ENCODE measurements at places on chromosomes 16 and 17.

GRCh38 chr17:15092261-15092660 is 172.9 kb downstream of the PMP22 start:
- DNase-seq, result no peak

GRCh38 chr17:49843774-49844350 is 4.0 kb downstream of the TAC4 start:
- DNase-seq, result no peak

DNA sequence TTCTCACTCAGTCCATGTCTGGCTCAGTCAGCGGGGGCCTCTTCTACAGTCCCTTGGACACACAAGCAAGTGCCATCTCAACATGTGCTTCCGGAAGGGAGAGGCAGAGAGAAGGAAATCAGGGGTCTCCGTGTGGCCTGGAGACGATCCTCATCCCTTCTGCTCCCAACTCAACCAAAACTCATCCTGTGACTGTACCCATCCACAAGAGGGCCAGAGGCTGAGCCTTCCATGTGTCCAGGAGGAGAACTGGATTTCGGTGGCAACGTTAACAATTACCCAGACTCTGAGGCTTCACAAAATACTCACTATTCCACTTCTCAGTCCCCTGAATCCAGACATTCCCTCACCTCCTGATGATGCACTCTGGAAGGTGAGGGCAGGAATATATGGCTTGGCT is 7.8 kb upstream of the ALOX12B start:
- DNase-seq, result no peak

- DNase-seq, result no peak
Observed at GRCh38 chr17:66724581-66725341, 110.2 kb upstream of the CACNG5 start.

DNA sequence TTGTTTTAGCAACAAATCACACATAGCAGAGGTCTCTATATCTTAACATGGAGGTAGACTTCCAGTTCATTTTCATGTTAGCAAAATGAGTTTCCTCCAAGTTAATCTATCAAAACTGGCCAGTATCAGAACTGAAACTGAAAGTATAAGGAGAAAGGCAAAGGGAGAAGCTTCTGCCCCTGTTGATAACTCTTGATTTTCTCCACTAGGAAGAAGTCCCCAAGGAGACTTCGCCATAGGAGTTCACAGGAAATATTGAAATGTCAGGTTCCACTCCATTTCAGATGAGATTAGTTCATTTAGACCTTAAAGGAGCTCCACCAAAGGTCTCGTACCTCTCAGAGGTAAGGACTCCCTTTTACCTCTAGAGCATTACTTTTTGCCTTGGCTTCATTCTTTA is 1.2 kb upstream of the OGFOD3 start:
- DNase-seq, result no peak

DNA sequence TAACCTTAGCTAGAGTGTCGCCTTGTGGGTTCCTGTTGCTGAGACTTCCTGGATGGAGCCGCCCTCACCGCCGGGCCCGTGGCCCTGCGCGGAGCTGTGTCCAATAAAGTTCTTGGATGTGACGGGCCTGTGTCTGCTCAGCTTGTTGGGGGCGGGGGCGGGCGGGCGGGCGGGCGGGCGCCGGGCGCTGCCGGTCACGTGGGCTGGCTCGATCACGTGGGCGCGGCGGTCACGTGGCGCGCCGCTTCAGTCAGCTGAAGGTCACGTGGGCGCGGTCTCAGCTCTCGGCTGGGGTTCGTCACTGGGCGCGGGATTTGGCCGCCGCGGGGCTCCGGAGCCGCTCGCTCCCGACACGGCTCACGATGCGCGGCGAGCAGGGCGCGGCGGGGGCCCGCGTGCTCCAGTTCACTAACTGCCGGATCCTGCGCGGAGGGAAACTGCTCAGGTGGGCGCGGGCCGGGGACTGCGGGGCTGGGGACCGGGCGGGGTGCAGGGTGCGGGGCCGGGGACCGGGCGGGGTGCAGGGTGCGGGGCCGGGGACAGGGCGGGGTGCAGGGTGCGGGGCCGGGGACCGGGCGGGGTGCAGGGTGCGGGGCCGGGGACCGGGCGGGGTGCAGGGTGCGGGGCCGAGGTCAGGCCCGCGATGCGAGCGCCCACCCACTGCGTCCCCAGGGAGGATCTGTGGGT is at the start of gene AMDHD2:
AMDHD2 (plus strand) TSS at position 275 of the 687 bp plus-strand sequence; CDS start at position 363, 88 bp downstream.
- peak; percentile 68 for DNase-seq

- no peak for DNase-seq
Observed at GRCh38 chr16:58462997-58463941, 36.7 kb upstream of the NDRG4 start.

DNA sequence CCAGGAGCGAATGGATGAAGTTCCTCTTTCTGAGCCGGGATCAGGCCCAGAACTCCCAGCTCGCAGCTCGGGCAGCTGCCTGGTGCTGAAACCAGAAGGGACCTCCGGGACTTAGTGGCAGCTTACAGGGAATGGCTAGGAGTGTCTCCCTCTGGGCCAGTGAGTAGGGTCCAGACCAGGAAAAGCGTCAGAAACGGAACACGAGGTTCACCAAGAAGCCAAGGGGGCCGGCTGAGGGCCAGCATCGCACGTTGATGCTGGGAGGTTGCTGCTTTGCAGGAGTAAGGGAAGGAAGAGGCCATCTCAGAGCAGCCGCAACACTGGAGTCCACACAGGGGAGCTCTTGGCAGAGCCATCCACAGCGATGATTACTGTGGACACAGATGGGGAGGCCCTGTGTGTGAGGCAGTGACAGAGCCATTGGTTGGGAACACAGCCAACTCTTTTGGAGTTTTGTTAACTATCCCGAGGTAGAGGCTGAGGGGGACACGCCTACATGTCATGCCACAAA is 74.0 kb upstream of the CREBBP start:
- DNase-seq, result no peak

DNA sequence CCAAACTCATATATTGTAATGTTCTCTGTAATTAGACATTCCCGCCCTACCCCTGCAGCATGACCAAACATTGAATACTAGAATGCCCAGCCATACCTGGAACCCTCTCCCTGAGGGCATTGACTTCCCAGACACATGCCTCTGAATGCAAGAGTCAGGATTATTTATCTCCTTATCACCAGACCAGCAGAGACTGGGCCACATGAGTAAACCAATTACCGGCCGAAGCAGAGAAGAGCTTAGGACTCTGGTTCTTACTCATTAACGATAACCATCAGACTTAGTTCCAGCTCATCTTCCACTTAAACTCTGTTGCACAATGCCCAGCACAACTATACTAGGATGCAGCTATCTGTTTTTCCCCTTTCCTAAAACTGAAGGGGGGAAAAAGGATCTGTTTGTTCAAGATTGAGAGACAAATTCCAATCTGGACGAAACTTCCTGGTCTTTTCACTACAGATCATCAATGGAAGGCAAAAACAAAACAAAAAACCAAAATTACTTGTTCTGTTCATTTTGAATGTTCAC is 88.2 kb upstream of the CORO6 start:
- DNase-seq, result no peak
